ENCODE measurements at places on chromosomes 7 and 10. TPM values are rescaled to one million over a fixed set of nuclear protein-coding genes. Genes with fewer than 3 reads are reported as not detected.

MAP3K8 gene
- total RNA-seq, result 4.5 TPM

UBN2 gene
- 14.8 TPM for total RNA-seq

DNA sequence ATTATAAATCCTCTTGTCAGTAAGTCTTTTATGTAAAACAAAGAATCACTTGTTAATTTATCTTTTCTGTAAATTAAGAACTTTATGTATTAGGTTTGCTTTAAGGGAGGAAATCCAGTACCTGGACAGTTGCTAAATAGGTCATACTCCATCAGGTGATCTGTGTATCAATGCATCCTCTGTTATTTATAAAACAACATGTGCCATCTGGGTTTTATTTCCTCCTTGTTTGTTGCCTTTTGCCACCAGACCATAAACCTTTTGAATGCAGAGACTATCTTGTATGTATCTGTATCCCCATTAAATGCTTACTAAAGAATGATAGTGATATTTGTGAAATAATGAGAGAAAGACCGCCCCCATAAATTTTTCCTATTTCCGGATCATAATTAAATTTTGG lies 70.0 kb downstream of the SLC35B4 start:
- no peak for DNase-seq

GDF2 gene
- not detected for total RNA-seq

DNA sequence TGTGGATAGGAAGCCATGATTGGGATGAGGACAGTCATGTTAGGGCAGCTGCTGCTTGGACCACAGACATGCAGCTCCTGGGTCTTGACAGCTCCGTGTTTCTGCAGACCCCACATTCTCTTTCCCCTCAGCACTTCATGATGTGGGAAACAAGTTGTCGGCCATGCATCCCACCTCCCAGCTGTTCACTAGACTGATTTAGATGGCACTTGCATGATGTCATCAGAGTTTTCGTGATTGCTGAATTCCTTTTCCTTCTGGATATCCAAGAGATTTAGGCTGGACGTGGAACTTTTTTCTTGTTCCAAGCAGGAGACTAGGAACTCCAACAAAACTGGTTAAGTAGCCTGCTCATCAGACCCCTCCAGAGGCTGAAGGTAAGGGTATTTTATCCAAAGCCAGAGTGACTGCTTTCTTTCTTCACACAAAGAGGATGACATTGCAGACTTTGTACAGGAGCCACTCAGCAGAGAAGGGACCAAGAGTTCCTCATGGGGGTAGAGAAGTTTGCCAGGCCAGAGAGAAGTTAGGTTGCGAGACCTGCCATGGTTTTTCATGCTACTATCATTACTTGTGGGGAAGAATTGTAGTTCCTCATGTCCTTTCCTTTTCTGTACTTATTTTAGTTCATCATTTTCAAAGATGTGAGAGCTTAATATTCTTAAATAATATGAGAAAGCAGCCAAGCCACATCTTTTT lies 117.7 kb upstream of the GJD4 start:
- no peak for DNase-seq

GRCh38 chr7:1881946-1882345 lies 211.9 kb downstream of the ELFN1 start:
- no peak for DNase-seq

GRCh38 chr10:55163388-55163979 lies 362.5 kb upstream of the PCDH15 start:
- no peak for DNase-seq

CAMK2G gene
- total RNA-seq, result 28.3 TPM

EN2 gene
- 0.32 TPM for total RNA-seq

GHRHR gene
- not detected for total RNA-seq

PKD2L1 gene
- total RNA-seq, result 0.17 TPM

- DNase-seq, result no peak
Measured at GRCh38 chr7:103031781-103032180, 42.8 kb downstream of the FBXL13 start.

FAM237B gene
- not detected for total RNA-seq

- DNase-seq, result peak; percentile 36
Measured at GRCh38 chr7:30510124-30511075, 5.8 kb upstream of the GGCT start.

GRCh38 chr10:65861249-65861648 lies 1064.6 kb upstream of the LRRTM3 start:
- DNase-seq, result peak; percentile 28

C10orf105 gene
- not detected for total RNA-seq

GRCh38 chr10:102752934-102753664 lies 9.4 kb downstream of the WBP1L start:
- no peak for DNase-seq

DNA sequence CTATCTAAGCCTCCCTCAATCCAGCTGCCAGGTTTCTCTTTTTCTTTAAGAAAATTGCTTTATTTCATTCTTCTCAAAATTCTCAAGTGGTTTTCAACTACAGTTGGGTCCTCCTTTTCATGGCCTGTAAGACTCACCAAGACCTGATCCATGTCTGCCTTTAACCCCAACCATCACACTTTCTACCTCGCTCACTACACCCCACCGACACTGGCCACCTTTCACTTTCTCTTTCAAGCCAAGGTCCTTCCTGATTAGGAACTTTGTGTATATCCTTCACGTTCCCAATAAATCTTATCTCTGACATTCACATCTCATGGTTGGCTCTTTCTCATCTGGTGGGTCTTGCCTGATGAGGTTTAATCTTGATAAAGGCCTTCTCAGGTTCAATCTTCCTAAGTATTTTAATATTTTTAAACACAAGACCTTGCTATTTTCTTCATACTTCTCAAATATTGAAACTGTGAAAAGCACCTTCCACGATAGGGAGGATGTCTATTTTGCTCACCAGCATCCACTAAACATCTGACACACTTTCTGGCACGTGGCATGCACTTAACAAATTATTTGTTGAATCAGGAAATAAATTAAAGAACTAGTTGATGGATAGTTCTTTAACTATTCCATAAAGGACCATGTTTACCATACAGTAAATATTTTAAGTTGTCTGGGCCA lies 624.8 kb downstream of the GRID1 start:
- DNase-seq, result no peak

- no peak for DNase-seq
Measured at GRCh38 chr7:92731335-92732063, 104.9 kb downstream of the CDK6 start.

- no peak for DNase-seq
Measured at GRCh38 chr7:128120116-128120515, 88.9 kb upstream of the LRRC4 start.

Measured in HCT116 (cell line).